ENCODE measurements at places on chromosomes 3 and 15.

DNA sequence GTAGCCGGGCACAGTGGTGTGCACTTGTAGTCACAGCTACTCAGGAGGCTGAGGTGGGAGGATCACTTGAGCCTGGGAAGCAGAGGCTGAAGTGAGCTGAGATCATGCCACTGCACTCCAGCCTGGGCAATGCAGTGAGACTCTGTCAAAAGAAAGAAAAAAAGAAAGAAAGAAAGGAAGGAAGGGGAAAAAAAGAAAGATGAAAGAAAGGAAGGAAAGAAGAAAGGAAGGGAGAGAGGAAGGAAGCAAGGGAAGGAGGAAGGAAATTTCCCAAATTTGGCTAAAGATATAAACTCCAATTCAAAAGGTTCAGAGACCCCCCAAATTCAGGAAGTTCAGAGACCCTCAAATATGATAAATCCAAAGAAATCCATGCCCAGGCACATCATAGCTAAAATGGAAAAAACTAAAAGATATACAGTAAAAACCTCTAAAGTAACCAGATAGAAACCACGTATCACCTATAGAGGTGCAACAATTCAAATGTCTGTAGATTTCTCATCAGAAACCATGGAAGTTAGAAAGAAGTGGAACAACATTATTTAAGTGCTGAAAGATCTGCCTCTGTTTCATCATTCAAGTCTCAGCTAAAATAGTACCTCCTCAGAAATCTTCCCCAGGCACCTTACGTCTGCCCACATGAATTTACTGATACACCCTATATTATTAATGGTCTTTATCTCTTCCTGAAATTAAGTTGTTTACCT is 10.7 kb downstream of the DET1 start:
- no peak for DNase-seq

GRCh38 chr3:33128706-33129105 is 14.9 kb downstream of the CRTAP start:
- DNase-seq: no peak

DNA sequence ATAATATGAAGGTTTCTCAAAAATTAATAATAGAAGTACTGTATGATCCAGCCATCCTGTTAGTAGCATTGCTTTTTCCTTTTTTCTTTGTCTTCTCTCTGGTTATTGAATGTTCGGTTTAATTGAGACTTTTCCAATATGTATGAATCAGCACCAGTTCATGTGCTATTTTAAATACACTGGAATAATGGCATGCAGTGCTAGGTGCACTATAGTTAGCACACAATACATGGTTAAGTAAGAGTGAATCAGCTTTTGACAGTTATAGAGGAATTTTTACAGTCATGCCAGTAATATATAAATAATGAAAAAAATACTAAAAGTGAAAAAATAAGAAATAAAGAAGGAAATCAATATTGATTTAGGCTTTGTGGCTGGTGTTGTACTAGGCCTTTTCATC is 113.8 kb upstream of the STRIT1 start:
- no peak for DNase-seq

DNA sequence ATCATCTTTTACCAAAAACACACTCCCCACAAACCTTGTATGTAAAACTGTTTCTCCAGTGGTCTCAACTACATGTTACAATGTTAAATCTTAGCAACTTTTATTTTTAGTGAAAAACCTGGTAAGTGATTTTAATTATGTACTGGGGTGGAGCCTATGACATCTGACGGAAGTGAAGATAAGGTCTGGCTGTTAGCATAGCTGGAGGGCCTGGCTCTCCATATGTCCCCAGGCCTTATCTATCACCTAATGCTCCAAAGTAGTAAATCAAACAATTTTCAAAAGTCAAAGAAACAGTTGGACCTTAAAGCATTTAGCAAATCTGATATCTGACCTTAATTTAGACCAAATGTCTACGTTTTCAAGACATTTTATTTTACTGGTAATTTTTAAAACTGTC is 173.6 kb upstream of the SMAD3 start:
- DNase-seq: no peak

GRCh38 chr3:55436644-55437043 is 50.5 kb downstream of the WNT5A start:
- no peak for DNase-seq

- DNase-seq: no peak
These were observed 2.2 kb downstream of the ABCC5 start for GRCh38 chr3:184015381-184016019.

GRCh38 chr3:24168977-24169376 is 223.9 kb downstream of the NR1D2 start:
- DNase-seq: no peak

GRCh38 chr3:157759311-157759710 is 256.1 kb upstream of the VEPH1 start:
- no peak for DNase-seq

DNA sequence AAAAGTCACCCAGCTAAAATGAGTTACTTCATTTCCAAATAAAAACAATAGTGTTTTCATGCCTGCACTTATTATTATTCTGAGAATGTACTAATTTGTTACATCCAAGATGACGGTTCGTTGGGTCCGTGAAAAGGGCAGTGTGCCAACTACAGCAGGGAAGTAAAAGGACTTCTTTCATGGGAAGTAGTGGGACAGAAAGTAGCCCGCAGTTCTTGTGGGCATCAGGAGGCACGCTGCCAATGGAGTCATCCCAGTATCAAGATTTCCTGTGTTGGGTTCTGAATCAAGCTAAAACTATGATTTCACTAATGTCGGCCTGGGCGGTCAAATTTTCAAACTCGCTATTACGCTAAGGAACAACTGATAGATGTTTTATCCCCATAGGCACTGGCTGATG is 254.5 kb upstream of the SOX2 start:
- DNase-seq: no peak

DNA sequence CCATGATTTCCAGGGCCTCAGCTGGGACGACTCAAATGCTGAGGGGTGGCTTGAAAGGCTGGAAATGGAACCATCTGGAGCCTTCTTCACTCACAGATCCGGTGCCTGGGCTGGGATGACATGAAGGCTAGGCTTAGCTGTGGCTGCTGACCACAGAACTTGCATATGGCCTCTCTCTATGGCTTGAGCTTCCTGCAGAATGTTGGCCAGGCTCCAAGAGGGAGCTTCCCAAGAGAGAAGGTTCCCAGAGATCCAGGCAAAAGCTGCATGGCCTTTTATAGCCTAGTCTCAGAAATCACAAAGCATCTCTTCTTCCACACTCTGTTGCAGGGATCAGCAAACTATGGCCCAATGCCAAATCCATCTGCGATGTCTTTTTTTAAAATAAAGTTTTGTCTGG is 44.8 kb downstream of the GATM start:
- no peak for DNase-seq

GRCh38 chr15:63531586-63531985 is 27.2 kb downstream of the USP3 start:
- peak; percentile 25 for DNase-seq

- DNase-seq: peak; percentile 44
These were observed 817 bp upstream of the PLXNA1 start for GRCh38 chr3:126982126-126982470.
